ENCODE measurements at places on chromosomes 2 and 18. TPM values are rescaled to one million over a fixed set of nuclear protein-coding genes. Genes with fewer than 3 reads are reported as not detected.

Gene DHX57
- polyA plus RNA-seq = 37.2 TPM

Gene SFT2D3
- not detected for polyA plus RNA-seq

Gene GKN2
- not detected for polyA plus RNA-seq

Gene UBE2E3
- polyA plus RNA-seq = 199 TPM

Gene TMEM37
- polyA plus RNA-seq = 45.1 TPM

Gene DNAH6
- 1.8 TPM for polyA plus RNA-seq

Gene TMEM127
- polyA plus RNA-seq = 45.6 TPM

Gene REG3A
- not detected for polyA plus RNA-seq

Gene FOXD4L1
- polyA plus RNA-seq = 0.20 TPM

All from left renal cortex interstitium (tissue), 4 donors.